Chondrocyte (in vitro differentiated cells): ENCODE measurements at places on chromosomes 16 and 17. TPM values are rescaled to one million over a fixed set of nuclear protein-coding genes. Genes with fewer than 3 reads are reported as not detected.

CD300LB gene
- total RNA-seq: not detected in 3 replicates

HP gene
- not detected in 3 replicates for total RNA-seq

STAT5B gene
- total RNA-seq: 29.5 to 32.8 TPM (median 31.0 TPM) in 3 replicates

PRR29 gene
- 0.28 to 0.35 TPM in 2 of 3 replicates, not detected in the other for total RNA-seq

GRCh38 chr16:81521141-81521626, 76.6 kb downstream of the CMIP start:
- H3K27me3 ChIP-seq: no peaks in the 10 kb centered on the region
- no peaks in the 10 kb centered on the region for H3K36me3 ChIP-seq
- peaks cover 37% of the 10 kb centered on the region for H3K4me1 ChIP-seq
- no peak overlapping the region for H3K4me3 ChIP-seq
- no peak overlapping the region for H3K27ac ChIP-seq
- DNase-seq: peak; percentile 72

DNA sequence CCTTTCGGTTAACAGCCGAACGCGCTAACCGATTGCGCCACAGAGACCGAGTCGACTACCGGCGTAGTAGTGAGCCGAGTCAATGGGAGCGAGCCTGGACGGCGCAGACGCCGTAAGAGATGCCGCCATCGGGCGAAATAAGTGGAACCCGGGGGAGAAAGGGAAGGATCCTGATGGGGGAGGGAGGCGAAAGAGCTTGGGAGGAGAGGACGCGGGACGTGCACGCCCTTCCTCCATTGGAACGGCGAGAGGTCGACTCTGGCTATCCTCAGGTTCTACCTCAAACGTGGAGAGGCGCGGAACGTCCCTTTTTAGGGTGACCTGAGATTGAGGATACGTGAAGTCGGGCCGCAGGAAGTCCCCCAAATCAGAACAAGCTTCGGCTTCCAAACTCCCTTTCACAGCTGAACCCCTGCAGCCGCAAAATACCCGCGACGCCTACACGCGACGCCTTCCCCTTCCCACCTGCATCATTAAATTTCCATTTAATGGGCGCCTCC, 683 bp upstream of the PSMB3 start:
- H3K4me1 ChIP-seq: peaks cover 40% of the 10 kb centered on the region
- no peaks in the 10 kb centered on the region for H3K27me3 ChIP-seq
- DNase-seq: no peak
- H3K36me3 ChIP-seq: peaks cover 3% of the 10 kb centered on the region
- peak overlapping the region; percentile 95 for H3K27ac ChIP-seq

- peaks cover 8% of the 10 kb centered on the region for H3K4me1 ChIP-seq
- peaks cover 77% of the 10 kb centered on the region for H3K27me3 ChIP-seq
- H3K27ac ChIP-seq: peak overlapping the region; percentile 61
- peaks cover 4% of the 10 kb centered on the region for H3K36me3 ChIP-seq
Observed at GRCh38 chr17:48543107-48543853, 1.6 kb downstream of the HOXB2 start.

- H3K36me3 ChIP-seq: peaks cover 3% of the 10 kb centered on the region
- H3K27ac ChIP-seq: no peak overlapping the region
- DNase-seq: no peak
- H3K4me1 ChIP-seq: no peaks in the 10 kb centered on the region
Observed at GRCh38 chr17:57340160-57340981, 84.0 kb downstream of the MSI2 start.

GRCh38 chr16:10741844-10742243, 1.8 kb upstream of the NUBP1 start:
- no peaks in the 10 kb centered on the region for H3K36me3 ChIP-seq
- peaks cover 40% of the 10 kb centered on the region for H3K4me1 ChIP-seq
- no peak for DNase-seq
- no peak overlapping the region for H3K4me3 ChIP-seq
- H3K27me3 ChIP-seq: no peaks in the 10 kb centered on the region

DNA sequence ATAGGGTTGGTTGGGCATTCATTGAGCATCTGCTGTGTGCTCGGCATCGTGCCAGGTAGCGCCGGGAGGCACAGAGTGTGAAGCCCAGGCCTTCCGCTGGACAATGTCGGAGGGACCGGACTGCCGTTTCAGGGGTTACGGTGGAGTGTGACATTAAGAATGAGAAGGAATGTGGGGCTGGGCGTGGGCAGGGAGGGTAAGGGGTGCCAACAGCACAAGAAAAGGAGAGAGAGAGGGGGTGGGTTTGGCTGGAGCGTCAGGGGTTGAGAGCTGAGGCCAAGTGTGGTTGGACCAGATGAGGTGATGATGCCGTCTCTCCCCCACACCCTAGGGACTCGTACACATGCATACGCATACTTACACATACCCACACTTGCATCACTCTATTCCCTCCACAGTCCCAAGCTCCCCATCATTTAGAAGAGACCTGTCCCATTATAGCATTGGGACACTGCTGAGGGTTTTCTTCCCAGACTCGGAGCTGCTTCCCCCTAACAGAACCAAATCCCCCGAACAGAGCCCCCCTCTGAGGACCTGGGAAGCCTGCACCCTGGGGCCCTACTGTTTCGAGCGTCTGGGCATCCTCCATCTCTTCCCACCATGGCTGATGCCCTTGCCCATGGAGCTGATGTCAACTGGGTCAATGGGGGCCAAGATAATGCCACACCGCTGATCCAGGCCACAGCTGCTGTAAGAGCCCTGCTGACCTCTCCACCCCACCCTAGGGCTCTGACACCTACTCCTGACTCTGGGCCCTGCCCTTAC, 3.3 kb upstream of the KCTD11 start:
- no peak overlapping the region for H3K4me3 ChIP-seq
- DNase-seq: no peak
- H3K36me3 ChIP-seq: no peaks in the 10 kb centered on the region
- H3K27me3 ChIP-seq: no peaks in the 10 kb centered on the region

GRCh38 chr17:78486946-78487680, 90.1 kb downstream of the DNAH17 start:
- H3K36me3 ChIP-seq: peaks cover 2% of the 10 kb centered on the region
- H3K4me1 ChIP-seq: peaks cover 5% of the 10 kb centered on the region
- no peak overlapping the region for H3K4me3 ChIP-seq
- no peak for DNase-seq
- H3K27ac ChIP-seq: no peak overlapping the region
- peaks cover 6% of the 10 kb centered on the region for H3K27me3 ChIP-seq

DNA sequence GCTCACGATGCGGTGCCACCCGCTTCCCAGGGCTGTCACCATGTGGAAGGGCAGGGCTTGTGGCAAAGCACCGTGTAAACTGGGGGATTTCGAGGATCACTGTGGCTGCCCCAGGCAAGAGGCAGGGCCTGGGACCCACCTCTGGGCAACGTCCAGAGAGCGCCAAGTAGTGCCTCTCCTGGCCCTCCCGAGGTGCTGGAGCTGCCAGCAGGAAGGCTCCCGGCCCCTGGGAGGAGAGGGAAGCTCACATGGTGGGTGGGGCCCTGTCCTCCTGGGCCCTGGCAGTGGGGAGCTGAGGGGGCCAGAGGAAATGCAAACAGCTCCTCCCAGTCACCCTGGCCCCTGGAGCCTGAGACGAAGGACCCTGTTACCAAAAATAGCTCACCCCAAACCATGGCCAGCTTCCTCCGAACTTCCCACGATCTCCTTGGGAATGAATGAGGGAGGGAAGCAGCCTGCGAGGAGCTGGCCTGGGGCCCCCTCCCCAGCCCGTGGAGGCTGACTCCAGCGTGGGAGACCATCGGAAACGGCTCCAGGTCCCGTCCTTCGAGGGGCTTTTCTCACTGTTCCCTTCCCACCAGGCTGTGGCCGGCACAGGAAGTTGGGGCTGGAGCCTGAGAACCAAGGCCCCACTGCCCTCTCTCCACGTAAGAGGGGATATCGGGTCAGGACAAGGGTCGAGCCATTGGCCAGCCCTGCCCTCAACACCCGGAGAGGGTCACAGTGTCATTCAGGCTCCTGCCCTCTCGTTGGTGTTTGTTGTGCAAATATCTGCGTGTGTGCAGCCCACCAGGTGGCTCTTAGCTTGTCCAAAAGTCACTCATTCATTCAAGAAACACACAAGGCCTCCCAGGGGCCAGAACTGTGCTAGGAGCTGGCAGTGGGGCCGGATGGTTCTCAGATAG, 17.7 kb downstream of the VASN start:
- peaks cover 75% of the 10 kb centered on the region for H3K4me1 ChIP-seq
- no peaks in the 10 kb centered on the region for H3K27me3 ChIP-seq
- peak overlapping the region; percentile 82 for H3K27ac ChIP-seq
- DNase-seq: peak; percentile 65
- H3K36me3 ChIP-seq: no peaks in the 10 kb centered on the region

- H3K27me3 ChIP-seq: peaks cover 2% of the 10 kb centered on the region
- H3K27ac ChIP-seq: no peak overlapping the region
- no peak for DNase-seq
- no peaks in the 10 kb centered on the region for H3K4me1 ChIP-seq
- H3K36me3 ChIP-seq: no peaks in the 10 kb centered on the region
Observed at GRCh38 chr16:26976873-26977272, 89.9 kb upstream of the C16orf82 start.

DNA sequence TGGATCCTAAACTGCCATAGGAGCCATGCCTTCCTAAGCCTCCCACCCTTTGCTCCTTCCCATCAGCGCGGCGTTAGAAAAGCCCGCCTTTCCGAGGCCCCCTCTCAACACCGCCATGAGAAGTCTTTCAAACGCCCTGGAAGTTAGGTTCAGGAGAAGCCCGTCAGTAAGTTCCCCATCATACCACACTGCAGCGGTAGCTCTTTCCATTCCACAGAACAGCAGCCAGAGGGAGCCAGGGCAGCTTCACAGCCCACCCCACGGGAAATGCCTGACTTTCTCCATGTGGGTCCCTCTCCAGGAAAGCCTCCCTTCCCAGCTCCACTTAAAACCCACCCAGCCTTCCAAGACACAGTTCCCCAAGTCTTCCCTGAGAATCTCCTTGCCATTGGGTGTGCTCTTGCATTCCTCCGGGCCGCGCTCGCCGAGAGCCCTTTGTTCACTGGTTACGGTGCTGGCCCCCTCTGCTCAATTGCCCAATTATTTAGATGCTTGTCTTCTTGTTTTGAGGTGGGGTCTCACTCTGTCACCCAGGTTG, 28.7 kb downstream of the KIAA0513 start:
- no peaks in the 10 kb centered on the region for H3K36me3 ChIP-seq
- no peak overlapping the region for H3K4me3 ChIP-seq
- peak overlapping the region; percentile 12 for H3K27ac ChIP-seq
- no peaks in the 10 kb centered on the region for H3K27me3 ChIP-seq
- peaks cover 11% of the 10 kb centered on the region for H3K4me1 ChIP-seq

- peaks cover 2% of the 10 kb centered on the region for H3K36me3 ChIP-seq
- peaks cover 18% of the 10 kb centered on the region for H3K4me1 ChIP-seq
- no peak overlapping the region for H3K4me3 ChIP-seq
- H3K27ac ChIP-seq: no peak overlapping the region
- DNase-seq: no peak
- no peaks in the 10 kb centered on the region for H3K27me3 ChIP-seq
Observed at GRCh38 chr17:72455562-72455961, 334.7 kb downstream of the SOX9 start.
